ENCODE measurements at places on chromosomes 1 and 21. TPM values are rescaled to one million over a fixed set of nuclear protein-coding genes. Genes with fewer than 3 reads are reported as not detected.

DNA sequence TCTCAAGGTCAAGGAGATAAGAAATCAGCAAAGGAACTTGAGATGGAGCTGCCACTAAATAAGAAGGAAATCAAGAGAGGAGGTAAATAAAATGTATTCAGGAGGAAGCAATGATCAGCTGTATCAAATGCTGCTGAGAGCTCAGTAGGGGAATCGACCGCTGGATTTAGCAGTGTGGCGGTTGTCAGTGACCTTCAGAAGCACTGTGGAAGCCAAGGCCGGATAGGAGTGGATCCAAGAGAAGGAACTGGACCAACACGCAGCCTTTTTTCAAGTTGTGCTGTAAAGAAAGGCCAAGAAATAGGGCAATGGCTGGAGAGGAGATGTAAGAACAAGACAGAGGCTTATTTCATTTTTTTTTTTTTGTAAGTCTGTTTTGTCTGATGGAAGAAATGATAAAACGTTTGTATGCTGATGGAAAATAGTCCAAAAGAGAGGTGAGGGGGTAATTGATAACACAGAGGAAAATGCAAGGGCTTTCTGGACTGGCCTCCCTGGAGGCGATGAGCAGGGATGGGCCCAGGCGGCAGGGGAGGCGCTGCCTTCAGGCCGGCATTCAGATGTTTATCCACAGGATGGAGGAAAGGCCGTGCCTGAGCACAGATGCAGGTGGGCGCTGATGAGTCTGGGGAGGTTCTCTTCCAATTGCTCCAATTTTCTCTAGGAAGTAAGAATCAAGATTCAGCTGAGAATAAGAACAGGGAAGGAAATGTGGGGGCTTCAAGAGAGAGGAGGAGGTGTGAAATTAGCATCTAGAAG, 17.5 kb upstream of the FAM43B start:
- DNase-seq: no peak

TNFRSF9 gene
- 0.27 TPM for total RNA-seq

CD34 gene
- total RNA-seq: 103 TPM

- no peak for DNase-seq
Observed at GRCh38 chr1:82646336-82646735, 845.6 kb downstream of the ADGRL2 start.

DNA sequence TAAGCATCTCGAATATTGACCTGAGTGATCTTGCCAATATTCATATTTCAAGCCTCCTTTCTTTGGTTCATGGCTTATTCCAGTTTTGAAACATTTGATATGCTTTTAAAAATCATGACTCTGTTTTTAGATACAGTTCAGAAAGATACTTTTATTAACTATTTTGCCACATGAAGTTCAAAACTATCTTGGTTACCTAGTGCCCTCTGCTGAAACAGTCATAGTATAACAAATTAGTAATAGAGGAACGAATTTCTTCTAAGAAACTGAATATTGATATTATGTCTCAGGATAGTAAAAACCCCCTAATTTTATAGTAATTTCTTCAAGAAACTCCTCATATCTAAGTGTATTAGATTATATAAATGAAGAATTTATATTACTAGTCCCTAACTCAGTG, 52.6 kb upstream of the RC3H1 start:
- DNase-seq: no peak

AGBL4 gene
- total RNA-seq: 1.3 TPM

GRCh38 chr1:231626951-231627614, 493 bp downstream of the DISC1 start:
- peak; percentile 82 for DNase-seq

ARTN gene
- total RNA-seq: 0.94 TPM

DNA sequence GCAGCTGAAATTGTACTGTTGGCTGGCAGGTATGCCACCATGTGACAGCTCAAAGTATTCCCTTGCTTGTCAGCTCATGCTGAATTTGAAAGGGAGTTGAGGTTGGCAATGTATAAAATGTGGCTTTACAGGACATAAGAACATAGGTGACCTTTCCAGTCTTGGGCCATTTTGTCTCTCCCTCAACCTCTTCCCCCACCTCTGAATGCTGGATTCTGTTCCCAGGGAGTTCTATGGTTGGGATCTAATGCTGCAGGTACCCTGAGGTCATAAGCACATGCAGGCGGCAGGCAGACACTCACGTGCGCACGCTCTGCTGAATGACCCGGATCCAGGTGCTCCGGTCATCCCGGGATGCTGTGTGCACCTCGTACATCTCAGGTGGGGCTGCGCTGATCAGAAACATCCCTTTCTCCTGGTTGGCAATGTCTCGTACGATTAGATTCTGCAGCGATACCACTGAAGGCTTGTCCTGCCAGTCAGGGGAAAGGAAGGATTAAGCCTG, 16.0 kb downstream of the RXFP4 start:
- DNase-seq: no peak

KRTAP21-2 gene
- total RNA-seq: not detected

DNA sequence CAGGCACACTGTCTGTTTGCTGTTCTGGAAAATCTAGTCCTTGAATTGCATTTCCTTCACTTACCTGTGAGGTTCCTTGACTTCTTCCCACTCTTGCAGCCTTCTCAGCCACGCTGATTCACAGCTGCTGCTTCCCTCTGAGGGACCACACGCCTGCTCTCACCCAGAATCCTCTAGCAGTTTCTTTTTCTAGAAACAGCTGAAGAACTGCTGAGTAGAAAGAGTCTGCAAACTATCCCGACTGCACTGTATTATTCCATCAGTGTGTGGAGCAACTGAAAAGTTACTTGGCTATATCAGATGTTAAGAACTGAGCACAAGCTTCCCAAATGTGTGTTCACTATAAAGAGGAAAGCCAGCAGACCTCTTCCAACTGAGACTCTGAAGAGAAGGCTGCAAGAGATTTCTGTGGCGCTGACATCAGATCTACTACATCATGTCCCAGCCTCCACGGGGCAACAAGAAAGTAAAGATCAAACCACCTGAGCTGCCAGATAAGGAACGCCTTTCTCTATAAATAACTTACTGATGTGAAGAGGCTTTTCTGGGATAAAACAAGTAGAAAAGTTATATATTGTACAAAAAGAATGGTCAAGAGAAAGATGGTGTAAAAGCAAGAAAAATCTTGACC, 226.6 kb downstream of the RERE start:
- DNase-seq: no peak

- DNase-seq: peak; percentile 59
Observed at GRCh38 chr1:119275145-119276134, 93.1 kb upstream of the HAO2 start.

DNA sequence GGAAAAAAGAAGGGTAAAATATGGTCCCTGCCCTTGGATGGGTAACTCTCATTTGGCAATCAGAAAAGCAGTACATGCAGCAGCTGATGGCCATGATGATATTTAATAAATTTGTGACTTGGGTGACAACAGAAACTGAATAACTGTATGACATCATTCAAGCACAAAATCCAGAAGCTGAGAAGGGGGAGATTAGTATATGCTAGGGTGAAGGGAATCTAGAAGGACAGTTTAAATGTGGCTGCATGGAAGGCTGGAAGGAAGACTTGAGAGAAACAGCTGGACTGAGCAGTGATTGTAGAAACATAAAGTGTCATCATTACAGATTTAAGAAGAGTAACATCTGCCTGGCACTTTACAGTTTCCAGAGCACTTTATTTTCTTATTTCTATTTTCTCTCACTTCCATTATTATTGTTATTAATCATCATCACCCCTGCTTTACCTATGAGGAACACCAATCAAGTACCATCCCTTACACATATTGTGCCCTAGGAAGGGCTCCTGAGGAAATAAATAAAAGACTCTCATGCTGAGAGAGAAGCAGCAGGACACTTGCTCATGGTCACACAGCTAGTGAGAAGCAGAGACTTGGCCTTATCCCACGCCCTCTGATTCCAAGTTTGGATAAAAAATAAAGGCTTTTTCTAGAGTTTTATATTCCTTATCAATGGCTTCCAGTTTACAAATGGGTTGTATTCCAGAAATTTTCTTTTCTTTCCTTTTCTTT, 207.2 kb downstream of the PBX1 start:
- DNase-seq: no peak
